ENCODE measurements at places on chromosomes 16 and 17.

- peak; percentile 5 for DNase-seq
Observed at GRCh38 chr16:58196898-58197313, 1.0 kb downstream of the CSNK2A2 start.

- DNase-seq = peak; percentile 85
Observed at GRCh38 chr17:59329176-59330052, 2.0 kb upstream of the YPEL2 start.

DNA sequence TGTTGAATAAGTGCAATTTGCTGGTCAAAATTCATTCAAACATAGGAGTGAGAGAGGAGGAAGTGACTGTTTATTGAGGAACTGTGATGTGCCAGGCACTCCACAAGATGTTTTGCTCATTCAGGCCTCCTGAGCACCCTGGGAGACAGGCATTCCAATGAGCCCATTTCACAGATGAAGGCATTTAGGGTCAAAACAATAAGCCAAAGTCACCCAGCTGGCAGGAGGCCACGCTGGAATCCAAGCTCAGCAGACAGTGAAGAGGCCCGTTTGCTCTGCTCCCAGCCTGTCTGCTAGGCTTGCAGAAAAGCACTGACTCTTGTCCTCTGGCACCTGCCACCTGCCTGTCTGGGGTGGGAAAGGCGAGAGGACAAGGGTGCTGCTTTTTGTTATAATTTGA is 10.1 kb upstream of the SLC25A39 start:
- DNase-seq = no peak

- DNase-seq = no peak
Observed at GRCh38 chr16:77558786-77559185, 124.0 kb upstream of the ADAMTS18 start.

- no peak for DNase-seq
Observed at GRCh38 chr16:31916056-31916488, 42.5 kb downstream of the ZNF267 start.

DNA sequence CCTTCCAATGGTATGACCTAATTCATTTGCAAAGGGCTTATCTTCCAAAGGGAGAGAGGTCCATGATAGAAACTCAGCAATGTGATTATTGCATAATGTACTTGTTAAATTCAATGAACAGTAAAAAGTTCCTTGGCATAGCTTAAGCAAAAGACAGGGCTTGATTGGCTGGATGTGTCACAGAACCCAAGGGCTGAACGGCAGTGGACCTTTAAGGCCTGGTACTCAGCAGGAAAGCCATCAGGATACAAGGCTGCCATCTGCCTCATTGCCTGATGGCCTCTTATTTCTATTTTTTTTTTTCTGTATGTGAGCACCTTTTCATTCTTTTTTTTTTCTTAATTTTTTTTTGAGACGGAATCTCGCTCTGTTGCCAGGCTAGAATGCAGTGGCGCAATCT is 208.9 kb upstream of the WSCD1 start:
- DNase-seq = no peak

DNA sequence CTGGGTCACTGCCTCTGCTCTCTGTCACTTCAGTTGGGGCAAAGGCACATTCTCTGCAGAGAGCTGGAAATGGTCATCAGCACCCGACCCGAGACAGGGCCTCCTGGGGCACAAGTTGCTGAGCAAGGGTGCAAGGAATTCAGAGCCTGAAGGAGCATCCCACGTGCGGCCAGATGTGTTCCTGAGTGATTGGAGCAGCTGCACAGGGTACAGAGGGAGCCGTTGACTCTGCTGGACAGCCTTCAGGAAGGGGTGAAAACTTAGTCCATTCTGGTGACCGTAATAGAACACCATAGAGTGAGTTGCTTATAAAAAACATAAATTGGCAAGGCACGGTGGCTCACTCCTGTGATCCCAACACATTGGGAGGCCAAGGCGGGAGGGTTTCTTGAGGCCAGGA is 106.8 kb downstream of the CCDC182 start:
- no peak for DNase-seq

GRCh38 chr16:83615953-83616350 is 191.8 kb upstream of the HSBP1 start:
- DNase-seq = no peak

GRCh38 chr16:55510185-55510805 is 1.4 kb downstream of the LPCAT2 start:
- no peak for DNase-seq

GRCh38 chr17:45368651-45369050 is 51.8 kb upstream of the MAP3K14 start:
- DNase-seq = no peak

DNA sequence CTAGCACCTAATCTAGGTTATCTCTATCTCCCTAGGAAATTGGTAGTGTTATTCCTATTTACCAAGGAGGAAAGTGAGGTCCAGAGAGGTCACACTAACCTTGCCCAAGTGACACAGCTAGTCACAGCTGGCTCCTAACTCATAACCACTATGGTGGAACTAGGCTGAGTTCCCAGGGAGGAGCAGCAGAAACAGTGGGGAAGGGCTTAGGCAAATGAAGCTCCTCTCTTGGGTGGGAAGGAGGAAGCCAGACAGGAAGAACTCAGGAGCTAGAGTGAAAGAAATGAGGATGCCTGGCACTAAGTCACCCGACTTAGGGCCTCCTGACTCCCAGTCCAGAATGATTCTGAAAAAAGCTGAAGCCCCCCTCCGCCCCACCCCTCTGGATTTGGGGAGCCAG is 34.5 kb downstream of the PSME3IP1 start:
- DNase-seq = no peak

DNA sequence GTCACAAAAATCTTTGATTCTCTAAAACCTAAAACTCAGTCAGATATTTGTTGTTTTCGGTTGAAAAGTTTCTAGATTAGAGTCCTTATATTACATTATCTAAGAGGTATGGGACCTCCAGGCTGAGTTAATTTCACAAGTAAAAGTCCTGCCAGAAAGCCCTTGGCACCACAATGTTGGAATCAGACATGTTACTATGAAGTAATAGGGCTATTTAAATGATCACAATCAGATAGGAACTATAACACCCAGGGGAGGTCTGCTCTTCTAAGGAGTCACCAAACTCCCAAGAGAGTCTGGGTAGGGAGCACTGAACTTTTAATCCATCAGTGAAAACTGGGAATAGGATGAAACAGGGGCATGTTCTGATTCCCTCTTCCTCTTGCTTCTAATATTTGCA is 54.2 kb downstream of the WIPI1 start:
- DNase-seq = no peak

DNA sequence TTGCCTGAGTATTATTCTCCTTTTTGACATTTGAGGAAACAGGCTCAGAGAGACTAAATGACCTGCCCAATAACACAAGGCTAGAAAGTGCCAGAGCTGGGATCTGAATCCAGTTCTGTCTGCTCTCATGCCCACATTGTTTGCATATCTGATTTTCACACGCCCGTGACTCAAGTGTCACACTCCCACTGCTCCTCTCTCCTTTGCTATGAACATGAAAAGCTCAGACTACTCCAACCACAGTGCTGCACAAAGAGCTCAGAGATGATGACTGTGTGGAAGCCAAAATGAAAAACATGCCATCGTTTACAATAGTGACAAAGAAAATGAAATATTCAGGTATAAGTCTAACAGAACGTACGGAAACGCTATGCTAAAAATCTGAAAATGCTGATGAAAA is 107.9 kb downstream of the SMG6 start:
- DNase-seq = no peak

DNA sequence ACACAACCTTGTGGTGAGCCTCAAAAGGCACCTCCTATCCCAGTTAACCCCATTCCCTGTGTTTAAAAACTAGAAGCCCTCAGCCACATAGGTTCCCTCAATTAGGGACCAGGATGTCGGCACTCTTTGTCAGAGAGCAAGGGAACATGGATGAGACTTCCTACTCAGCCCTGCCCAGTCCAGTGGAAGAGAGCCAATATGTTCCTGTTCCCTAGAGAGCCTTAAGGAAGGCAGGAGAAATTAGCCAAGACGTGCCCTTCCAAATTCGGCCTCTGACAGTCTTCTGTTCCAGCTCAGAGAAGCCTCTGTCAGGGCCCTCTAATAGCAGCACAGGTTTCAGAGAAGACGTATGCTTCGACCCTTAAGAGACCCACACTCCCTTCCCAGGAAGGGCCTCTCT is 14.6 kb upstream of the DHRS13 start:
- DNase-seq = no peak

DNA sequence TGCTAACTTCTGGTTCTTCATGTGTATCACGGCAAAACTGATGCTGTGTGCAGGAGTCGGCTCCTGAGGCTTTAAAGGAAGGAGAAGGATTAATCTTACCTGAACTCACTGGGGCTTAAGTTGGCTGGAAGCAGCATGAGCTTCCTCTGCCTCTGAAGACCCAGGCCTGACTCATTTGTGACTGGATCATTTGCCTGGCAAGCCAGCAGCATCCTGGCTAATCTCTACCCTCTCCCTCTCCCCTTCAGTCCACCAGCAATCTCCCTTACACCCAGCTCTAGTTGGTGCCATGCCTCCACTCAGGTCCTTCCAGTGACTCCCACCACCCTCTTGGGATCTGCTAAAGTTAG is 150.3 kb downstream of the IRX3 start:
- peak; percentile 20 for DNase-seq

DNA sequence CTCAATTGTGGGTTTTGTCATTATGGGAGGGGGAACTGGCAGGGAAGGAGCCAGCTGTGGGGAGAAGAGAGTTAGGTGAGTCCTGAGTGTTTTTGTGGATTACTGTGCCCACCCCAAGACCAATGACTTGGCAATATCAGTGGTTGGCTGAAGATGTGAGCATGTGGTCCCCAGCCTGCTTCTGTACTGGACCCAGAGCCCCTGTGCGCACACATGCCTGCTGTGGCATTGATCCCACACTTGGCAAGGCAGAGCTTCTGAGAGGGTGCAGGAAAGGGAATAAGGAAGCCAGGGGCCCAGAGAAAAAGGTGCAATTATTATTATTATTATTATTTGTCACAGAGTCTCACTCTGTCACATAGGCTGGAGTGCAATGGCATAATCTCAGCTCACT is 1.3 kb downstream of the PRAC1 start:
- no peak for DNase-seq

GRCh38 chr17:73387746-73388577 is 76.2 kb upstream of the CDC42EP4 start:
- peak; percentile 65 for DNase-seq

GRCh38 chr17:81285179-81285878 is 9.8 kb downstream of the SLC38A10 start:
- peak; percentile 53 for DNase-seq

GRCh38 chr16:13997933-13998332 is 73.2 kb upstream of the MRTFB start:
- DNase-seq = no peak

DNA sequence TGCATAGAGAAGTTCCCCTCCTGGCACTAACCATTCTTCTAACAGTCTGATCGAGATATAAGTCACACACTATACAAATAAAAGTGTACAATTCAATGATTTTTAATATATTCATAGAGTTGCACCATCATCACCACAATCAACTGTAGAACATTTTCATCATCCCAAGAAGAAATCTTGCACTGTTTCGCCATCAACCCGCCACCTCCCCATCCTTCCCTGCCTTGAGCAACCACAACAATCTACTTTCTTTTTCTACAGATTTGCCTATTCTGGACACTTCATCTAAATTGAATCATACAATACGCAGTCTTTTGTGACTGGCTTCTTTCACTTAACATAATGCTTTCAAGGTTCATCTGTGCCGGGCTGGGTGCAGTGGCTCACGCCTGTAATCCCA is 33.0 kb upstream of the GUCY2D start:
- DNase-seq = no peak

DNA sequence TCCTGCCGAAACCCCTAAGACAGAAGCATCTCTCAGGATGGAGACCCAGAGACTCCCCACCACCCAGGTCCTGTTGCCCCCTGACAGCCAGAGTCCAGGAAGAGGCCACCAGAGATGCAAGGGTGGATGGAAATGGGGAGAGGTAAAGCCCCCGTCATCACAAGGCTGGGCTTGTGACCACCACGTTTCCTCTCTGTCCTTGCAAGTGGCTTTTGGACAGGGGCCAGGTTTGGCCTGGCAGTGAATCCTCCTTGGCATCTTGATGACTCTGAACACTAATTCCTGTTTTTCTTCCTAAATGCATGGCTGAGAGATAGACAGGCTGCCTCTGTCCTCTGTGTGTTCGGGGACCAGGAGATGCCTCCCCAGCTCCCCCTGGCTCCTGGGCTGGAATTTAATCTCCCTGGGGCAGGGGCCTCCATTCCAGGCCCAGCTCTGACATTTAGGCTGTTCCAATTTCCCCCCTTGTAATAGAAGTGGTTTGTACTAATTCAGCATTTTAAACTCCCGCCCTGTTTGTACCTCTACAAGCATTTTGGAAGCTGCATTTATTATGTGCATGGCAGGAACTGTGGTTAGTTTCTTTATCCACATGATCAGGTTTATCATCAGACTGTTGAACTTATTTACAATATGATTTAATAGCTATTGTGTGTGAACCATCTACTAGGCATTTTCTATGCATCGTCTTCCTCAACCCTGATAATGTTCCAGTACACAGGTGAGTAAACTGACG is 116.1 kb upstream of the IRX6 start:
- DNase-seq = no peak

DNA sequence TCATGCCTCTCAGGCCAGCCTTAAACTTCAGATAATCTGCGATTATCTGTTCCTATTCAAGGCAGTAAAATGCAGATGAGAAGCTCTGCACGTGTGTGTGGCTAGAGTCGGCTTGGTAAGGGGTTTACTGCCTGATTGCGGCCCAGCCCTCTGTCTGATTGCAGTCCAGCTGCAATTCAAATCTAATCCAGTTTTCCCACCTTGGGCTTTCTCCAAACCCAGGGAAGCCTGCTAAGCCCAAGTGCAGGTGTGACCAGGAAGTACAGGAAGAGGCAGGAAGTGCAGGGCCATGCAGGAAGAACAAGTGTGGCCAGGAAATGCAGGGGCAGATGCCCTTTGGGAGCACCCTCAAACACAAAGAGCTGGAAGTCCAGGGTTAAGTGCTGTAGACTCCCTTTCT is 314.9 kb downstream of the CEP112 start:
- peak; percentile 50 for DNase-seq

DNA sequence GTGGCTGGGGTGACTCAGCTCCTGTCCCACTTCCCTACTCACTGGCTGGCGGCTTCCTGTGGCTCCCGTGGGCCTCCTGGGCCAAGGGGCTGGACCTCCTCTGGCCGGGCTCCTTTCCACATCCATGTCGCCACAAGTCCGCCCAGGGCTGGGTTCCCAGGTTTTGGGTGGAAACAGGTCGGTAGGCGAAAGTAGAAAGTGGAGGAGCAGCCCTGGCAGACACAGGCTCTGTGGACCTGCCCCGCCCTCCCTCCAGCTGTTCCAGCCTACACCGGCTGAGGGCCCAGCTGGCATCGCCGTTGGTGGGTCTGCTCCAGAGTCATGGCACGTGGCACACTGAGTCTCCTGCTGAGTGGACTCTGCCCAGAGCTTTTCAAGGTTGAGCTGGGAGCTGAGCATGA is 28.7 kb downstream of the GSE1 start:
- DNase-seq = no peak

DNA sequence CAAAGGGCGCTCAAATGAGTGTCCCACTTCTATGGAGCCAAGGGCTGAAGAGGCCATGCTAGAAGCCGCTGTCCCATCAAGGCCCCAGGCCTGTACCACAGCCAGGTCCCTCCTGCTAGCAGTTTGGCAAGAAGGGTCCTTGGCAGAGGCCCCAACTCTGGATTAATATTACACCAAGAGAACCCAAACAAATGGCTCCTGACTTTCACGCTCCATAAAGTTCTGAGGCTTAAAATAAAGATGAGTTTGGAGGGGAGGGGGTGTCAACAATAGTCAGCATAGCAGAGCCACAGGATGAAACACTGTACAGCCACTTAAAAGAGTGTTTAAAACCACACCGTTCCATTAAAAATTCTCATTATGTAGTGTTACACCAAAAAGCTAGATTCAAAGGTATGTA is 30.5 kb downstream of the CUEDC1 start:
- DNase-seq = no peak

Measured in ELF-1 (cell line).